Stimulated activated CD8-positive, alpha-beta memory T cell treated with anti-CD3 and anti-CD28 coated beads, Interleukin-7, amount 100 ng/mL, for 1 hour (primary cell): ENCODE measurements at places on chromosomes 1 and 21.

DNA sequence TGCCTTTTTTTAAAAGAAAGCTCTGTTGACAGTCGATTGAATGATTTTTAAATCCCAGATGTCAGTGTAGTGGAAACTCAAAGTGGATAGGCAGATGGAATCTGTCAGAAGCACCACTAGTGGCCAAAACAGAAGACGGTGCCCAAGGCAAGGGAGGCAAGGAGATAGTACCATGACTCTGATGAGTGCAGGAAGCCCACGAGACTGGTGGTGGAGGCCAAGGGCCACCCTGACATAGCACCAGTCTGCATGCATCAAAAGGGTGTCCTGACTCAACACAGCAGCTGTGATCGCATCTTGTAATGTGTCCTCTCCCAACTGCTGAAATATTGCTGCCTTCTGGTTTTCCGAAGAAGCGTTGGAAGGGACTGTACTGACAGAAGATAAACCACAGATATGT lies 124.1 kb upstream of the PAPPA2 start:
- DNase-seq: no peak

GRCh38 chr1:25782608-25783201 lies 17.3 kb upstream of the SELENON start:
- DNase-seq: no peak

DNA sequence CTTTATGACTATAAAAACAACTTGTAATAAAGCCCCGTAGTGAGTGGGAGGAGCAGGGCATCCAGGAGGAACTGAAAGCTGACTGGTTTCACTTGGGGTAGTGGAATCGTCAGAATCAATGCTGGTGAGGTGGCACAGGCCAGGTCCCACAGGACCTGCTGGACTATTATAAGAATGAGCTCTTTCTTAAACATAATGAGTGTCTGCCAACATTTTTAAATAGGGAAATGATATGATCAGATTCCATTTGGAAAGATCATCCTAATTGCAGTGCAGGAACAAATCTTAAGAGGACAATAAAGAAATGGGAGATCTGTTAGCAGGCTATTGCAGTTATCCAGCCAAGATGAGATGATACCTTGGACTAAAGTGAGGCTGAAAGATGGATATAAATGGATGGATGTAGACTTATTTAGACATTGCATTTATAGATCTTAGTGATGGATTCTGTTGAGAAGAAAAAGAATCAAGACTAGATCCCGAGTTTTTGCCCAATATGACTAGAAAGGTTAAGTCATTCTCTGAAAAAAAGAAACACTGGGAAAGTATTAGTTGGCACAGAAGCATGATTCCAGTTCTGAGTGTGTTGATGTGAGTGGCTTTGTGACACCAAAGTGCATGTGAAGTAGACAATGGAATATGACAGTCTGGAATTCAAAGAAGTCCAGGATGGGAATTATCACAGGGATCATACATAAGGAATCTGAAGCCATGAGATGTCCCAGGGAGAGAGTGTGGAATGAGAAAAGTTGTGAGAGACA lies 153.3 kb upstream of the SGIP1 start:
- DNase-seq: no peak

DNA sequence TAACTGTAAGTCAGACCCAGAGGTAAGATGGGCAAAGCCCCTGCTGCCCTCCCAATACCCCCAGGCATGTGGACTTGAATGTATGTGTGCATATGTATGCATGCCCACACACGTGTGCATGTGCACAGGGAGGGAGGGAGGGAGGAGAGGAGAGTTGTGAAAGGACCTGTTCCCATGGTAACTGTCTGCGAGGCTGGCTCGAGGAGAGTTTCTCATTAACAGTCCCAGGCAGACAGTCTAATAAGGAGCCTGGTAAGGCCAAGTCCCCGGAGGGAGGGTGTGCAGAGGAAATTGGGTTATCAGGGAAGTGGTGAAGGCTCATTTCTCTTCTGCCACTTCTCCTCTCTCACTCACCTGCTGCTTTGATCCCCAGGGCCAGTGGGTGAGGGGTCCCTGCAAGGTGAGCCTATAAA lies 74.9 kb downstream of the NFASC start:
- DNase-seq: no peak

GRCh38 chr1:245858722-245859492 lies 648.2 kb downstream of the SMYD3 start:
- DNase-seq: no peak

DNA sequence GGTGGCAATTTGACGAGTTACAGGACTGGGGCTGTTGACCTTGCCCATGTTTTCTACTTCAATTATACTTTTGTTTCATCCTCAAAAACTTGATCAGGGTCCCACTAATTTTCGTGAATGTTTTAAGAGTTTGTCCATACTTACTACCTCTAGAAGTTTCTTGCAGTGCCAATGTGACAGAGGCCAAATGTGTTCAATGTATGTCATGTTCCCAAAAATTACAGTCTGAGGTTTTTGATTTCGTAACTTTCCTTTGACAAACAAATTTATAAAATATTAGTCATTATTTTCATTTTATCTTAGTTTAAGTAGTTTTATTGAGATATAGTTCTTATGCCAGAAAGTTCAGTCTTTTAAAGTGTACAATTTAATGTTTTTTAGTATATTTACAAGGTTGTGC lies 15.3 kb downstream of the VPS13D start:
- no peak for DNase-seq

GRCh38 chr1:54551891-54552290 lies 3.9 kb downstream of the ACOT11 start:
- DNase-seq: no peak

- no peak for DNase-seq
Observed at GRCh38 chr1:154859786-154860155, 10.3 kb downstream of the KCNN3 start.

DNA sequence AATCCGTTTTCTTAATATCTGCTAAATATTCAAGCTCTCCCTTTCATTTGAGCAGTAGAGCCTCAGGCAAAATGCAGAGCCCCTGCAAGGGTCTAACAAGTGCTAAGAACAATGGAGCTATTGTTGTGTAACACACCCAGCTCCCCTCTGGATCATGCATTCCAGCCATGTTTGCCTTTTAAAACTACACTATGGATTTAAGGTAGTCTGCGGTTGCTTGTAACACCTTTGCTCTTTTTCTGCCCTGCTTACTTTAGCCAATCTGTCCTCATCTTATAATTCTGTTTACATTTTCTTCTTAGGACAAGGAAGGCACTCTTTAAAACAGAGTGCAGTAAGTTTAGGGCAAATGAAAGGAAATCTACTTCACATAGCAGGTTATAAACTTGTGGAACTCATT lies 60.0 kb upstream of the C1orf105 start:
- DNase-seq: no peak

DNA sequence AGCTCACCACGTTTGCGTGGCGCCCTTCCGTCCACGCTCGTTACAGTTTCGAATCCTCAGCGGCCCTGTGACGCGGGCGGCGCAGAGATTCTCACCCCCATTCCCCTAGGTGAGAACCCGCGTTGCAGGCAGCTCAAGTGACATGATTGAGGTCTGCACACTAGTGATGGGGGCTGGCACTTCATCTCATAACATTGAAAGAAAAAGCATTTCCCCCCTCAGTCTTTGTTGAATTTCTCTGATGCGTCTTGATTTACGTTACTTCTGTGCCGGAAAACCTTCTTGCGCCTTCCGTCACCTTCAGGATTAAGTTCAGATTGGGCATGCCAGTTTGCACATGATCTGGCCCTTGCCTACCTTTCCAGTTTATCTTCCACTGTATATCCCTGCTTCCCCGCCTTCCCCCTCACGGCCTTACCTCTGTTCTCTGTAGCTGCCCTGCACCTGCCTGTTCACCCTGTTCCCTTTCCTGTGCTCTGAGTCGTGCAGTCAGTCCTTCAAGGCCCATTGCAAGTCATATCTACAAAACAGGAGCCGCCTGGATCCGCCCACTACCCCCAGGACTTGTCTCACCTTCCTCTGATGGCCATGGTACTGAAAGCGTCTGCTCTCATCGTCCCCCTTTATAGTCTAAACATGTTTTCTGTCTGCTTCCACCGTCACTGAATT lies 1.1 kb downstream of the CTPS1 start:
- peak; percentile 11 for DNase-seq

DNA sequence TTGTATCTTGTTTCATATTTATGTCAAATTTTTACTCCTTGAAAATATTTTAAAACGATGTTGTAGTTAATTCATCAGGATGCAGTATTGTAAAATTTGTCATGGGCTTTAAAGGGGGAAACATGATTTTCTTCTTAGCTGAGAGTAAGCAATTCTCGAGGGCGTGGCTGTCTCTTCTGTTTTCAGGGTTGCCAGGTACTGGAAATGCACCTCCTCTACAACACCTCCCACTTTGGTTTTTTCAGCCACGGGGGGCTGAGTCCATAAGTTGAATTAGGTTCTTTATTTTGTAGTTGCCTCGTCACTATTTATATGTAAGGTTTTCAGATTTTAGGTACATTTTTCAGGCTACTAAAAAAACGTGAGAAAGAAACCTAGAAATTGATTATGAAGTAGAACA lies 64.0 kb downstream of the PRDM2 start:
- no peak for DNase-seq

GRCh38 chr1:167330601-167331293 lies 110.1 kb downstream of the POU2F1 start:
- DNase-seq: no peak

- DNase-seq: no peak
Observed at GRCh38 chr1:106907795-106908194, 148.7 kb upstream of the PRMT6 start.

DNA sequence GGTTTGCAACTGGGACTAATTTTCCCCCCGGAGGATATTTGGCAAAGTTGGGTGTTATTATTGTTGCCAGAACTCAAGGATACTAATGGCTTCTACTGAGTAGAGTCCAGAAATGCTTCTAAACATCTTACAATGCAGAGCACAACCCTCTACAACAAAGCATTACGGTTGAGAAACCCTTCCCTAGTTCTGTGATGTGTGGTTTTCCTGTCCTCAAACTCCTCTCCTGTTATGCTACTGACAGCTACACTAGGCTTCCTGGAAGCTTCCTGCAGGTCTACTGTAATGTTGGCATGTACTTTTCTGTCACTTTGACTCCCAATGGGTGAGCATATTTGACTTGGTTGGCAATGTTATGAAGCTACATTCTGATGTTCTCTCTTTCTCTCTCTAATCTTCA lies 1656.9 kb downstream of the MRPL39 start:
- no peak for DNase-seq

DNA sequence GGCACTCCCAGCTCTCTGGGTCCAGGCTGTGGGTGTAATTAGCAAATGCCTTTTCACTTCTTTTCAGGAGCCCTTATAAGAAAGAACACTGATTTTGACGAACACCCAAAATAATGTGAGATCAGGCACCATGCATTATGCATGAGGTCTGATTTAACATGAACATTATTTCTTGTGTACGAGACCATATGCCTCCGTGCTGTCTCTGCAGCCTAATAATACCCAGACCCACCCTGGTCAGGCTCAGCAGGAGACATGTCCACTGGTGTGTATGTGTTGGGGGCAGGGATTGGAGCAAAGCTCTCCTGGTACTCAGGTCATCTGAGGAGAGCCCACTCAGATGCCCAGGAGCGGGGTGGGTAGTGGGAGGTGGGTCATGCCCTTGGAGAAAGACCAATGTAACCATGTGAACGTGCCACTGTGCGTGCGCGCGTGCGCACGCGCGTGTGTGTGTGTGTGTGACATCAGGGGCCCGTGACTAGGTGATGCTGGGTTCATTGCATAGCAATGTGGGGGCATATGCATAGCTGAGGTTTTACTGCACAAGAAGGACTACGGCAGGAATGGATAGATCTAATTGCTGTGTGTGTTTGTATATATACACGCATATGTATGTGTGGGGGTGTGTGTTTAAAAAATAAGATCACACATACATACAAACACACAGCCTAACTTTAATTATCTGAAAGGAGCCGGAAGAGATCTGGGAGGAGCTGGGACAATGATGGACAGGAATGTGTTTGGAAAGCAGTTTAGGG lies 7.1 kb downstream of the POU3F1 start:
- DNase-seq: no peak

GRCh38 chr1:163970699-163971098 lies 588.3 kb upstream of the PBX1 start:
- no peak for DNase-seq

DNA sequence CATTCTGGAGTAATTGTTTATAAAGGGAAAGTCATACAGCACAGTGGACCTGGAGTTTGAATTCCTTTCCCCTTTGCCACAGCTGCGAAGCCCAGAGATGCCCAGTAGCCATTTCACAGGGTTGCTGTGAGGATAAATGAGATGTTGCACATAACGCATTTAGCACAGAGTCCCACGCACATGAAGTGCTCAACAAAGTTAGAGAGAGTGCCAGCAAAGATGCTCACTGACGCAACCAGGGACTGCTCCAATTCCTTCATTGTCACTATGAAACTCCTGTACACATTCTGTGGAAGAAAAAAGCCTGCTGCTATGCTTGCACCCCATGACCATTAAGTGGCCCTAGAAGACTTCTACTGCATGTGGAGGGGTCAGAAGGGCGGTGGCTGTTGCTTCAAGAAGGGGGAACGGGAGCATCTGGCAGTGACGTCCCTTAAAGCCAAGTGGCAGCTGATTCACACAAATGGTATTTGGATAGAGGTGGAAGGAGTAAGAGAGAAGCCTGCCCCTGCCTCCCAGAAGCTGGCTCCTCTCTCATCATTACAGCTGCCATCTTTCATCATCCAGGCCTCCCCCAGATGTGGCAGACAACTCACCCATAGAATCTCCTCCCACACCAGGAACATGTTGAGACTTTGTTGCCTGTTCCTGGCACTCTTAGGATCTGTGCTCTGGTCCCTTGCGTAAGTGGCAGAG lies 26.5 kb upstream of the VAV3 start:
- no peak for DNase-seq

DNA sequence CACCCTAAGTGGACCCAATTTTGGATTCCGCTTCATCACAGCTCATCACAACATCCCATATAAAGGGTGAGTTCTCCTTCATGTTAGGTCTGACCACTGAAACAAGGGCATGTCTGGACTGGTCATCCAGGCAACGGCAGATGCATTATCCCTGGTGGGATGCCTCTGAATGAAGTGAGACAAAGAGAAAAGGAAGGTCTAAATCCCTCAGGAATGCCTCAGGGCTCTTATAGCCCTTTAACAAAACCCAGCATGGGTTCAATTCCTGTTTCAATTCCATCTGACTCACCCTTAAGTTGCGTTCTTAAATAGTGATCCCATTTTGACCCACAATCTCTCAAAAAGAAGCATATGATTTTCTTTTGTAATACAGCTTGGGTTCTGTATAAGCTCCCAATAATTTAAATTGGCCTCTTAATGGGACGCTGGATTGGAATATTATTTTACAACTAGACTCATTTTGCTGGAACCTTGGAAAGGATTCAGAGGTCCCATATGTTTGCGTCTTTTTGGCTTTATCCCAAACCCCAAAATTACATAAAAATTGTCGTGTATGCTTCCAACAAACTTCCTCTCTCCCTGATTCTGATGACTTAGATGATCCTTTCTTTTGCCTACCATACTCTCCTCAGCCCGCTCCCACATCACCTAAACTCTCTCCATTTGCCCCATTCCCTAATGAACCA lies 287.4 kb upstream of the ZP4 start:
- no peak for DNase-seq

- DNase-seq: no peak
Observed at GRCh38 chr1:117070124-117070523, 10.0 kb downstream of the TTF2 start.

GRCh38 chr1:219041818-219042217 lies 131.9 kb upstream of the LYPLAL1 start:
- no peak for DNase-seq

- DNase-seq: no peak
Observed at GRCh38 chr1:181392613-181393220, 90.6 kb upstream of the CACNA1E start.
